ENCODE measurements at places on chromosomes 6 and 20.

- no peak for DNase-seq
Measured at GRCh38 chr6:122696079-122696478, 83.4 kb upstream of the FABP7 start.

DNA sequence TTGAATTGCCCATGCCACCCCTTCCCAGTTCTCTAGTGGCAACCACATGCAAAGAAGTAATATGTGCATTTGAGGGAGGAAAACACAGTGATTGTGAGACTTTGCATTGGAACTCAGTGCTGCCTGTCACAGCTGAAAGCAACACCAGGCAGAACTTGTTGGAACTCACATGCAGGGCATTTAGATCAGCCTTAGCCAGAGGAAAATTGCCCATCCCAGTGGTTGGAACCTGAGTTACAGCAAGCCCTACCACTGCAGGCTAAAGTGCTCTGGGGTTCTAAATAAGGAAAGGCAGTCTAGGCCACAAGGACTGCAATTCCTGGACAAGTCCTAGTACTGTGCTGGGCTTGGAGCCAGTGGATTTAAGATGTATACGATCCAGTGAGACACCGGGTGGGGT is 245.3 kb upstream of the UFL1 start:
- DNase-seq = no peak

DNA sequence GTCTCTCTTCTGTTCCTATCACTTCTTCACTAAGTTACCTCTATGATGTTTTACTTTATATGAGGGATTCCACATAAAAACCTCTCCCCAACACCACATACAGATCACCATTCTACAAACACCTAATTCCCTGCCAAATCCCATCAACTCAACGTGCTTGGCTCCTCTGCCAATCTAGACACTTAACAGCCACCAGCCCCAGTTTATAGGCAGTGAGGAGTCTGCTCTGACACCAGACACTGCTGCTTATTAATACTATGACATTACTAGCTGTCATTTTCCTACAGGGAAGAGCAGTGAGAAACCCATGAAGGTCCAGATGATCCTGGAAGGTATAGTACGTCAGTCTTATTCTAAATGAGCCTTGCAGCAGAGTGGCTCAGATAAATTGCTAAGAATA is 104.3 kb downstream of the CHD6 start:
- no peak for DNase-seq

DNA sequence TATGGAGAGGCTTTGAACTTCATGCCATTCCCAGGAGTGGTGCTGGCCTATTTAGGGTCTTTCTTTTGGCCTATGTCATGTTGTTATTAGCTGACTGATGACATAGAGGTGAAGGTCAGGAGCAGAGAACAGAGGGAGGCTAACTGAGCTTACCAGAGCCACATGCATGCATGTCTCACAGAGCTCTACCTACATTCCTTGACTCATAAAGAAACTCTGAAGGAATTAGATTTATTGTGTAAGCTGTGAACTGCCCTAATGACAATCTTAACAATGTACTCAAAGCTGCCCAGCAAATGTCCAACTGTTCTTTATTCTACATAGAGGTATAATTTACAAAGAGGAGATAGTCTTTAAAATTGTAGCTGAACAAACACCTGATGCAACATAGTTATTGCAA is 192.7 kb upstream of the CNR1 start:
- DNase-seq = no peak

- no peak for DNase-seq
Measured at GRCh38 chr6:125245523-125246264, 56.1 kb downstream of the HDDC2 start.

DNA sequence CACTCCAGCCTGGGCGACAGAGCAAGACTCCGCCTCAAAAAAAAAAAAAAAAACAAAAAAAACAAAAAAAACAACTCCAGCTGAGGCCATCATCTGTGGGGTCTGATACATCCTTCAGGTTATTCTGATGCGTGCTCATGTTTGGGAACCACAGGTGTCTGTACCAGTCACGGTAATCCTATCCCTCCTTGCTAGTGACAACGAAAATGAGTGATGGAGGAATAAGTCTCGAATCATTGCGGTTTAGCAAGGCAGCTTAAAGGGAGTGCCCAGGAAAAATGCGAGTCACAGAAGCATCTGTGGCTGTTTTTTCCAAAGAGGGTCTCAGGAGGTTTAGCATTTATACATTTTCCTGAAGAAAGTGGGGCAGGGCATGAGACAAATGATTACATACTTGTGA is 48.8 kb downstream of the MCUR1 start:
- no peak for DNase-seq
